ENCODE measurements at places on chromosomes 4 and X. TPM values are rescaled to one million over a fixed set of nuclear protein-coding genes. Genes with fewer than 3 reads are reported as not detected.

DNA sequence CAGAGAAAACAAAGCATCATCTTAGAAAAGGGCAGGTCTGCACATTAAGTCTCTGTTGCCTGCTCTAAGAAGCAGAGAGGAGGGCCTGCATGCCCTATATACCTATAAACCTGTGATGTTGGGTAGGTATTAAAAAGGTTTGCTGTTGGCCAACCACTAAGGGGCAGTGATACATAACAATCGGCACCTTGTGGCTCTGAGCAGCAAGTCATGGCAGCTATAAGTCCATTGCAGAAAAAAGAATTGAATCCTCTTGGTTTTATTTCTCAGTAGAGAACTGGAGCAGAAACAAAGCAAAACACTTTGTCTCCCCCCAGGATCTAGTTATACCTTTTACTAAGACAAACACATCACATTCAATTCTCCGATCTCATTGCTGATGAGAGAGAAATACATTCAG, 1364.4 kb downstream of the STIM2 start:
- H3K27me3 ChIP-seq: no peaks in the 10 kb centered on the region
- no peaks in the 10 kb centered on the region for H3K36me3 ChIP-seq
- no peak for DNase-seq
- H3K4me3 ChIP-seq: no peak overlapping the region

Gene ARHGEF9
- 25.1 TPM for total RNA-seq

Gene AIMP1
- total RNA-seq: 53.5 TPM

Gene HPSE
- total RNA-seq: 1.5 TPM

GRCh38 chrX:24264383-24264782, 49.5 kb downstream of the SUPT20HL2 start:
- H3K4me1 ChIP-seq: peaks cover 8% of the 10 kb centered on the region
- no peak overlapping the region for H3K27ac ChIP-seq
- H3K36me3 ChIP-seq: no peaks in the 10 kb centered on the region
- H3K4me3 ChIP-seq: no peak overlapping the region
- DNase-seq: no peak

Gene GC
- not detected for total RNA-seq

Measured in activated B cell treated with CpG ODN at 0.5 μM for 24 hours (primary cell).